ENCODE measurements at places on chromosomes 2 and 18. TPM values are rescaled to one million over a fixed set of nuclear protein-coding genes. Genes with fewer than 3 reads are reported as not detected.
A peak's percentile ranks its signal among the peaks of the same experiment; 100 is the strongest.

DNA sequence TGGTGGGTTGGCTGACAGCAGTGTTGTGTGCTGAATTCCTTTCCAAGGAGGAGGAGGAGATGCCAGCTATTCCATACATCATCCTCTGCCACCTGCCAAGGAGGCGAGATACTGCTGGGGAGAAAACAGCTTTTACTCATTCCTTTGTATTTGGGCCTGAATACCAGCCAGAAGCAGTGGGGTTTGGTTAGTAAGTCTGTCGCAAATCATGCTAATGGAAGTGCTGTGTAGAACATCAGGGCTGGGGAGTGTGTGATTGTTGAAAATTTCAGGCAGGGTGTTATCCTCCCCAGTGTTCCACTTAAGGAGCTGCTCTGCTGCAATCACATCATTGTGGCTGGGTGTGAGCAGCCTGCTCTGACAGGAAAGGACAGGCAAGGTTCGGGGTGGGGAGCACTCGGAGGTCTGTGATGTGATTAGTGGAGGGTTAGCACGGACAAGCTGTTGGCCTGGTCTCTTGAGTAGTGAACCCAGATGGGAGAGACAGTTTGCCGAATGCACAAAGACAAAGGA lies 128.2 kb upstream of the DLX2 start:
- DNase-seq = no peak

GRCh38 chr2:28539118-28539541 lies 43.3 kb downstream of the PLB1 start:
- peak; percentile 22 for DNase-seq

DNA sequence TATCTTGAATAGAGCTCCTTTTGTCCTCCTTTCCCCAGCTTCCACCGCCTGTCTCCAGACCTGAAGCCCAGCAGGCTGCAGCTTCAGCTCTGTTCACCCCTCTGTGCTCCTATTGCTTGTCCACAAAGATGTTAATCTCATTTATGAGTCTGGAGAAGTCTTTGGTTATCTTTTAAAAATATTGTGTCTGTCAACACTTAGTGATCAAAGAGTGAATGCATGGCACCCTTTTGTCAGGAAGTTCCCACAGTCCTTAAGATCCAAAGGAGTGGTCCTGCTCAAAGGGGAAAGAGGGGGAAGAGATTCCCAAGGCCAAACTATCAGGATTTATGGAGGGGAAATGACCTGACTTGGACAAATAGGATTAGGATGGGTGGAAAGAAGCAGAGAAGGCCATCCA lies 118.9 kb downstream of the ACAA2 start:
- no peak for DNase-seq

DNA sequence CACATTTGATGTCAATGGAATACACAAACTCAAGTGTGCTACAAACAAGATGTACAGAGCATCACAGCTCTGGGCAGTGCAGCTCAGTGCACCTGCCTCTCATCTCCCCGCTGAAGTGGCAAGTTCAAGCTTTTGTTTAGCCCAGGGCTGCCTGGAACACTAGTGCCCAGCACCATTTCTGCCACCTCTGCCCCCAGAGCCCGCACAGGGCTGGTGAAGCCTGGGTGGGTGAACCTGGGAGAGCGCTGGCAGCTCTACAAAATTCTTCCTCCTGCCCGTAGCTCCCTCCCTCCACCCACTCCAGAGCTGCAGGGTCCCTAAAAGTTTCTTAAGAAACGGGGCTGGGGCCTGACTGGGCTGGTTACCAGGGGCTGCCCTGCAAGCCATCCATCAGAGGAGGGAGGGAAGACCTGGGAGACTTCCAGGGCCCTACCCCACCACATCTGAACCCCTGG lies 1.5 kb downstream of the HES6 start:
- no peak for DNase-seq

DNA sequence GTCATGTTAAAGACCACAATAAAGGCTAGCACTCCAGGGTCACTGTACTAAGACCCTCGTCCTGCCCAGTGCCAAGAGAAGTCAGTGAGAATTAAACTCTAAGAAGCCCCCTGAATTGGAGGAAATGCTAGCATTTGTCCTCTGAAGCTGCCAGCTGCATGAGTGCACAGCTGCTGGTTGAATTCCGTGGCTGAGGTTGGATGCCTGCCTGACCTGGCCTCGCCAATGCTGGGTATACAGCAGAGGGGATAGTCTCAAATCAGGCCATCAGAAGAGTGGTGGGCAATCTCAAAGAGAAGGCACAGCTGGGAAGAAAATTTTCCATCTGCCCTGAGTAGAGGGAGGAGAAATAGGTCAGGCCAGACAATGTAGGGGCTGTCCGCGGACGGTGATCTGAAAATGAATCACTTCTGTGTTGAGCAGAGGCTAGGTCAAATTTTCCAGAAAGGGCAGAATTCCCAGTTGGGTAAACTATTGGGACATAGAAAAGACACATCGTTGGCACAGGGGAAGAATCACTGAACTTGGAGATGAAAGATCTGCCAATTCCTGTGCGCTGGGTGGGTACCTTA lies 110.5 kb upstream of the AGAP1 start:
- no peak for DNase-seq

DNA sequence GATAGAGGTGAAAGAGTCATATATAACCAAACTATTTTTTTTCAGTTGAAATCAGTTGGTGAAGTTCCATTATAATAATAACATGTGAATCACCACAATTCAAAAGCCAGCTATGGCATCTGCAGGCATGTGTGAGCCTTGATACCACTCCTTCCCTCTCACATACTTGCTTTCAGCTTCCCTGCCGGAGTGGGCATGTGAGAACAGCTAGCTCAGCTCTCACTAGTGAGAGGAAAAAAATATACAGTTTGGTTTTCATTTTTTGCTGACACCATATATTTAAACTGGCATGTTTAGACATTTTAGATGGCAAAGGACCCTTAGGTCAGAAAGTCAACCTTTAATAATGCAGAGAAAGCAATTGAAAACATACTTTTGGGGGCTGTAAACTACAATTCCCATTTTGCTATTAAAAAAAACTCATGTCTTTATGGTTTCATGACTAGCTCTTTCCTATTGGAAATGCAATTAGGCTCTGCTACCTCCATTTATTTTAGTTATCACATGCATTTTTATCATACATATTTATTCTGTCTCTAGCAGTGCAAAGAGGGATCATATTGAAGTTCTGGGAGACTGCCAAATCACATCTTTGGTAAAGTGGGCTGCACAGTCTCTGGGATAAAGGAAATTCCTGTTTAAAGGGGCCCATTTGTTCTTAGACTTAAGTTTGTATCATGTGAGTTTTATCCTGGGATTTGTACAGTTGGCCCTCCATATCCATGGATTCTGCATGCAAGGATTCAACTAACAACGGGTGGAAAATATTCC lies 33.2 kb upstream of the SLC40A1 start:
- peak; percentile 49 for DNase-seq

DNA sequence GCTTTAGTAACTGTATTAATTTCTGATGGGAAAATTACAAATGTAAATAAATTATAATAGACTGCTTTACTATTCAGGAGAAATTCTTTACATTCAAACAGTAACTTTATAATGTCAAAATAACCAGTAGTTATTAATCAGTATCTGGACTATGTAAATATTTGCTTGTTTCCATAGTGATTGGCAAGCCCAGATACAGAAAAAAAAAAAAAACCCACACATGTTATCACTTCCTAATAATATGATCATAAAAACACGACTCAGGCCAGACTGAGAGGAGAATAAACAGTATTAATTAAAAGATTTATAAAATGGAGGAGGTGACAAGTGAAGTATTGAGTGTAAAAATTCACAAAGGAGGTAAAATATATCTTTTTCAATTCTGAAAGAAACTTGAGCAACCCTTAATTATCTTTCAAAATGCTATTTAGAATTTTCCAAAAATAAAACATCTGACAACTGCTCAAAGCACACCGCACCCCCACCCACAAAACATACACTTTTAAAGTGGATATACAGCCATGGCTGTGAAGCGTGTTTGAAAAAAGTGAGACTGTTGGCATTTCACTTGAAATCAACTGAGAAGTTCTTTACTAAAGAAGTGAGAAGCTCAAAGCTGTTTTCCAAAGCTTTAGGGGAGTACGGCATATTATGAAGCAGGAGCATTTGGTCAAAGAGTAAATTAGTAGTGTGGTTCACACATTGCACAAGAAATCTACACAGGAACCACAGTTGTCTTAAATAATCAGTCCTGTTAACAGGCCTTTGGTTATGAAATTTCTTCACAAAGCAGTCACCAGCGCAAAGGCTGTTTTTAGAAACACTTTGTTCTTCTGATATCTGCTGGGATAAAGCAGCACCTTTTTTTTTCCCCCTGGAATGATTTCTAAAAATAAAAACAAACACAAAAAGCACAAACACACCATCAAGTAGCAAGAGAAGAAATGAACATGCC lies 475.8 kb downstream of the TXNL1 start:
- DNase-seq = no peak

GRCh38 chr2:113012436-113013335 lies 7.4 kb downstream of the IL36A start:
- no peak for DNase-seq

DNA sequence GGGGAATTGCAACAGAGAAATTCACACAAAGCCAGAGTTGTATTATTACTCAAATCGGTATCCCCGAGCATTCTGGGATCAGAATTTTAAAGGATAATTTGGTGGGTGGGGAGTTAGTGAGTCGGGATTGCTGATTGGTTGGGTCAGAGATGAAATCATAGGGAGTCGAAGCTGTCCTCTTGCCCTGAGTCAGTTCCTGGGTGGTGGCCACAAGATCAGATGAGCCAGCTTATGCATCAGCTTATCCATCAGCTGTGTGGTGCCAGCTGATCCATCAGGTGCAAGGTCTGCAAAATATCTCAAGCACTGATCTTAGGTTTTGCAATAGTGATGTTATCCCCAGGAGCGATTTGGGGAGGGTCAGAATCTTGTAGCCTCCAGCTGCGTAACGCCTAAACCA lies 34.3 kb upstream of the ITM2C start:
- no peak for DNase-seq

DNA sequence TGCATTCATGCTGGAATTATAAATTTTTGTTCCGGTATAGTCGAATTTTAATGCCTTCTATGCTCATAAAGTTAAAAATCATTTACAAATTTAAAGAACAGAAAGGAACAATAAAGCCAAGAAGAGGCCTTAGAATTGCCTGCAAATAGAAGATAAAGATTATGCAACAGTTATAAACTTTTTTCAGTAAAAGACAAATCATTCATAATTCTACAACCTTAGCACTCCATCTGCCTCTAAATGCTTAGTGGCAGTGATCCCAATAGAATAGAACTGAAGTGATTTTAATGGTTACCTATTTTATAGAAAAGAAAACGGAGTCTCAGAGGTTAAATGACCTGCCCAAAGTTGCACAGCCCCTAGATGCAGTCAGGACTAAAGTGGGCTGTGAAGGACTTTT lies 211.2 kb downstream of the AGPS start:
- no peak for DNase-seq

DNA sequence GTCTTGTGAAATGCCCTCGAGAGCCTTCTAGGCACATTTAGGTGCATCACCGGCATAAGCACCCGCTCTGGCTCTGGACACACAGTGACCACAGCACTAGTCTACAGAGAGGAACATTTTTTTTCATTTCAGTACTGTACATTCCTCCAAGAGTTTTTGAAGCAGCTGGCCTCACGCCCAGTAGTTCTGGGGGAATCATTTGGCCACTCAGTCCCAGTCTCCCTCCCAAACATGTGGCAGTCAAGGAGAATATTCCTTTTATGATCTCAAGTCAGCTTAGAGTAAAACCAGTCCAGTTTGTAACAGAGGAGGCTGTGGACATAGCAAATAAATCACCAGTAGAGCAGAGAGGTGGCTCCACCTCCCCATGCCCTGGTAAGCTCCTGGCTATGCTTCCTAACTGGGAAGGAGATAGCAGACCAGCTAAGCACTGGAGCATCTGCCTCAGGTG lies 48.1 kb downstream of the KCNE4 start:
- DNase-seq = no peak

GRCh38 chr2:212595036-212595654 lies 56.5 kb upstream of the ERBB4 start:
- DNase-seq = no peak

GRCh38 chr2:218368621-218369153 lies 12.0 kb downstream of the CATIP start:
- DNase-seq = no peak

DNA sequence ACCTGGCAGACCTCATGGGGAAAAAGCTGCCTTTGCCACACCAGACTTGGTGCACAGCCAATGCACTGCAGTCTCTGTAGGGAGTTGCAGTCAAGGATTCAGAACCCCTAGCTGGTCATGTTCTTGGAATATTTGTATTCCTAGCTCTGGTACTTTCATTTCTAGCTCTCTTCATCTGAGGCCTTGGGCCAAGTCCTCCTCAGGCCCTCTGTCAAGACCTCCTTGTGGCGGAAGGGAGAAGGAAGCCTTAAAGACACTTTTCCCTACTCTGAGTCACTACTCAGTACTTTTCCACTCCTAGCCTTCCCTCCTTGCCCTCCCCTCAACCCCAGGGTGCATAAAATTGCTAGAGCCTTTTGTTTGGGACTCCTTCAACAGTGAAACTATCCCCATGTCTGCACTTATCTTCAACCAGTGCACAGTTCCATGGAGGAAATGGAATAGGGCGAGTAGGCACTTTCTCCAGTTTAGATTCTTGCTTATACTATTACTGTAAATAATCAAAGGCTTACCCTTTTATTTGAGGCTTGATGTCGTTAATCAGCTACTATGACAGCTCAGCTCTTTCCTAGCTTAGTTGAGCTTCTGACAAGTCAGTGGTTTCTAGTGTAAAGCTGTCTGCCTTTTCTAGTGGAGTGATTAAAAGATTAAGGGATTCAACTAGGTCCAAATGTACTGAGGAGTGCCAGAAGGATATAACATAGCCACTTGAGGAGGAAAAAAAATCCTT lies 15.8 kb downstream of the M1AP start:
- DNase-seq = no peak

DNA sequence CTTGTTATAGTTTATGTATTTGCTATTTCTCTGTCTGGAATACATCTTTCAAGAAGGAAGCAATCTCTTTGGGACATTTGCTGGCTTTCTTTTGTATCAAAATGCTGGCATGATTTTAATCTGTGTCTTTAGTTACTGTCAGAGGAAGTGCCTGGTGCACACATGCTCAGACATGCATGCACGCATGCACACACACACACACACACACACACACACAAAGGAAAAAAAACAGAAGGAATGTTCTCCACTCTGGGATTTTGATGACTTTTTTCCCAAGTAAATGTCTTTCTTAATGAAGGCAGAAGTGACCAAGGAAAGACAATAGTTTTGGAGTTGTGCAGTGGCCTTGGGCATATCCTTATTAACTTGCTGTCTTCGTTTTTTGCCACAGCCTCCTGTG lies 6.7 kb downstream of the GNAL start:
- no peak for DNase-seq

GRCh38 chr2:44195714-44196113 lies 27.0 kb downstream of the PPM1B start:
- DNase-seq = no peak

DNA sequence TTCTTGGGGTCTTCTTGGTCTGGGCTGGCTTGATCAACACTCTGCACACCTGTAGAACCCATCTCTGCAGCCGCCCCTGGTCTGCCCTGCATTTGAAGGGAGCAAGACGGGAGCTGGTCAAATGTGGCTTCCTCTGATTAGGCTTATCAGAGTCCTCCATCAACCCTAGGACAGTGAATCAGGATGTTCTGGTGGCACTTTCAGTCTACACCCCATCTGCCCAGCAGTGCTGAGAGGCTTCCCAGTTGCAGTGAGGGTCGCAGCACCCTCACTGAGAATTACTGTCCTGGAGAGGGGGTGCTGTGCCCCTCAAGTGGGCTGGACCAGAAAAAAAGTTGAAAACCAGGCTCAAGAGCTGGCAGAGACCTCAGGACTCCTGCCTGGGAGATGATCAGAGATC lies 152.9 kb downstream of the DYSF start:
- DNase-seq = no peak

MYL12B gene
- total RNA-seq = 711 TPM

CFLAR gene
- total RNA-seq = 323 TPM

AQP12B gene
- total RNA-seq = not detected

FOXI3 gene
- not detected for total RNA-seq

RAB6C gene
- not detected for total RNA-seq

ADD2 gene
- 2.6 TPM for total RNA-seq

MMADHC gene
- 174 TPM for total RNA-seq

Data from pulmonary artery endothelial cell (primary cell).